Stimulated activated naive CD8-positive, alpha-beta T cell treated with anti-CD3 and anti-CD28 coated beads, Interleukin-15, amount 100 ng/mL, for 72 hours (primary cell): ENCODE measurements at places on chromosomes 16 and 17.

DNA sequence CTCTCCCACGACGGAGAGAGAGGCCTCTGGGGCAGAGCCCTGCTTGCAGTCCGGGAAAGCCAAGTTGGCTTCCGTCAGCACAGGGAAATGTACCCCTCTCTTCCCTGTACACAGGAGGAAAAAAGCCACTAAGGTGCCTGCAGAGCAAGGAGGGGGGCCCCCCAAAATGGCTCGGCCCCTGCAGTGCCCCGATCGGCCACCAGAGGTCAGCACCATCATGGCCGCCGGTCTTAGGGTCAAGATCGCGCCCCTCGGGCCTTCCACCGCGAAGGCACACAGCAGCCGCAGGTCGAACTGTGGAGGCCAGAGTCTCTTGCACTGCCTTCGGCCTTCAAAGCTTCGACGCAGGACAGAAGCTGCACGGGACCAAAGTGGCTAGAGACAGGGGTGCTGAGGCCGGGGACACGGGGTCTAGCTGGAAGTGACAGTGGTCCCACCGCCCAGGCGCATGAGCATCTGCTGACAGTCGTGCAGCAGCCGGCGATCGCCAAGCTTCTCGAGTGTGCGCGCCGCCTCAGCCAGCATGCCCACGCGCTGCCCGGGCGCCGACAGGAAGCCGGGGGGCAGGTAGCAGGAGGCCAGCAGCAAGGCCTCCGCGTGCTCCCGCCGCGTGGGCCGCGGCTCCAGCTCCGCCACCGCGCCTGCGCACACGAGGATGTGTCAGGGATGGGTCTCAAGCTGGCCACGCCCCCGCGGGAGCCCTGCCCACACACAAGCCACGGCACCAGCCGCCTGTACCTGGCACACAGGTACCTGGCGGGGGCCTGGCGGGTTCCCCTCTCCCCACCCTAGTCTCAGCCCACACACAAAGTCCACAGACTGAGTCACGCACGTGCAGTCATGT, 24.4 kb downstream of the SREBF1 start:
- DNase-seq, result peak; percentile 74

DNA sequence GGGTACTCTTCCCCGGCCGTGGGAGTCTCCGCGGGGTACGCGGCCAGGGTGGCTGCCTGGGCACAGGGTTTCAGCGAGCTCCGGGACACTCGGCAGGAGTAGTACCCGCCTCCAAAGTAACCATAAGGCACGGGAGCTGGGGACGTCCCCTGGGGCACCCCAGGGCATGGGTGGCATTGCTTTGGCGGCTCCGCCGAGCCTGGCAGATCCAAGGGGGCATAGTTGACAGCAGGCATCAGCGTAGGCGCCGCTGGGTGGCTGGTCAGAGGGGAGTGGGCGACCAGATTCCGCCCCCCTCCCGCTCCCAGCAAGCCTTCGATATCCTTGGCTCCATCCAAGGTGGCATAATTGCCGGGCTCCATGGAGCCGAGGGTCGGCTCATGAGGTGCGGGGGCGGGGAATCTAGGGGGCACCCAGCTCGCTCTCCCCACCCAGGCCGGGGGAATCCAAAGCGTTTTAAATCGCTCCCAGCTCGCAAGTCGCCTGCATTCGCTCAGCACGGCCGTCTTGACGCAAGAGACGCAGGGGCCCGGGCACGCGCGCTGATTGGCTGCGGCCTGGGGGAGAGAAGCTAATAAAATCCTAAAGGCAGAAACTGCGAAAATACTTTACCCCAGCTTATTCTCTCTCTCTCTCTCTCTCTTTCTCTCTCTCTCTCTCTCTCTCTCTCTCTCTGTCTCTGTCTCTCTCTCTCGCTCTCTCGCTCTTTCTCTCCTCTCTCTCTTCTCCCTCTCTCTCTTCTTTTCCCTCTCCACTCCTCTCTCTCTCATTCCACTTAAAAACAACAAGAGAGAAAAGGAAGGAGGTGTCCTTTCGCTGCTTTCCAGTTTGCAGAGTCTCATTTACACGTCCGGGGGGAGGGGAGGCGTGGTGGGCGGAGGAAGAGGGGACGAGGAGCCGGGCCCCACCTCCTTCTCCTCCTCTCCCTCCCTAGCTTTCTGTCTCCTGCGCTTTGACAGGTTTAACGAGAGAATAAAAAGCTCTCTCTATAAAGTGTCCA, at the start of gene HOXB13:
HOXB13 (minus strand) TSS at position 519 of the 1,000 bp plus-strand sequence; CDS start at position 362, 157 bp downstream.
- DNase-seq, result no peak

DNA sequence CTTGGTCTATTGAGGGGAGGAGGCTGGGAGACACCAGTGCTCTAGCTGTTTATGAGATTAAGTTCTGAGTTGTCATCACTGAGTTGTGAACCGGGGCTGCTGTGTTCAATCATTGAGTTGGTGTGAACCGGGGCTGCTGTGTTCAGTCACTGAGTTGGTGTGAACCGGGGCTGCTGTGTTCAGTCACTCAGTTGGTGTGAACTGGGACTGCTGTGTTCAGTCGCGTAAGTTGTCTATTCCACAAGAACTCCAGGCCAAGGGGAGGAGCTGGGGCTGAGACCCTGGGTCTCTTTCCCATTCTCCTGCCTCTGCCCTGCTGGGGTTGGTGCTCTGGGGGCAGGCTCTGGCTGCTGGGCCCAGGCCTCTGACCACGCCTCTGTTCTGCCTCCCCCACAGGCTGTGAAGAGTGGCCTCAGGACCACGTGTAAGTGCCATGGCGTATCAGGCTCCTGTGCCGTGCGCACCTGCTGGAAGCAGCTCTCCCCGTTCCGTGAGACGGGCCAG, 24.5 kb downstream of the WNT9B start:
- DNase-seq, result no peak

DNA sequence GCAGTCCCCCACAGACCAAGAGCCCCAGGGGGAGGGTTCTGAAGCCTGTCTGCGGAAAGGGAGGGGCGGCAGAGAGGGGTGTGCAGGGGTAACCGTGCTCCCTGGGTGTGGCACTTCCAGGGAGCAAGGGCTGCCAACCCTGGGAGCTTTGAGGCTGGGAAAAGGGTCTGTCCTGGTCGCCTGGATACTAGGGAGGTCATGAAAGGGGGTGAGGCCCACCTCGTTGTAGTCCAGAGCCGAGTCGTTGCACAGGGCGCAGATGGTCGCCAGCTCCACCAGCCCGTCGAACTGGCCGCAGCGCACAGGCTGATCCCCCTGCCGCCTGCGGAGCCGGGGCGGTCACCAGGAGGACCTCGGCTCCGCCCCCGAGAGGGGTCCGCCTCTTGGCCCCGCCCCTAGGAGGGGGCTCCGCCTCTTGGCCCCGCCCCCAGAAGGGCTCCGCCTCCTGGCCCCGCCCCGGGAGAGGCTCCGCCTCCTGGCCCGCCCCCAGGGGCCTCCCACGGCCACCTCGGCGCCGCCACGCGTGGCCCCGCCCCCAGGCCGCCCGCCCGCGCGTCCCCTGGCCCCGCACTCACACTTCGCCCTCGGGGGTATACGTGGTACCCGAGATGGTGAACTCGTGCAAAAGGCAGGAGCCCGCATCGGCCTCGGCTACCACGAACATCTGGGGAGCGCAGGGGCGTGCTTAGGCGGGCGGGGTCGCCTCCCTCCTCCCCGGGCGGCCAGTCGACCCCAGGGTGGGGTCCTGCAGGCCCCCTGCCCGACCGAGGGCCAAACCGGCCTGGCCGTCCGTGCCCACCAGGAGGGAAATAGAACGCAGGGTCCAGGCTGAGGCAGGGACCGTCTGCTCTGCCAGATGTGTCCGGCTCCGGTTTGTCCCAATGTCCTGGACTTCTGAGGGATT, 19.5 kb downstream of the ATP2A3 start:
- peak; percentile 44 for DNase-seq

- DNase-seq, result no peak
Observed at GRCh38 chr16:253833-254232, 19.2 kb downstream of the FAM234A start.

DNA sequence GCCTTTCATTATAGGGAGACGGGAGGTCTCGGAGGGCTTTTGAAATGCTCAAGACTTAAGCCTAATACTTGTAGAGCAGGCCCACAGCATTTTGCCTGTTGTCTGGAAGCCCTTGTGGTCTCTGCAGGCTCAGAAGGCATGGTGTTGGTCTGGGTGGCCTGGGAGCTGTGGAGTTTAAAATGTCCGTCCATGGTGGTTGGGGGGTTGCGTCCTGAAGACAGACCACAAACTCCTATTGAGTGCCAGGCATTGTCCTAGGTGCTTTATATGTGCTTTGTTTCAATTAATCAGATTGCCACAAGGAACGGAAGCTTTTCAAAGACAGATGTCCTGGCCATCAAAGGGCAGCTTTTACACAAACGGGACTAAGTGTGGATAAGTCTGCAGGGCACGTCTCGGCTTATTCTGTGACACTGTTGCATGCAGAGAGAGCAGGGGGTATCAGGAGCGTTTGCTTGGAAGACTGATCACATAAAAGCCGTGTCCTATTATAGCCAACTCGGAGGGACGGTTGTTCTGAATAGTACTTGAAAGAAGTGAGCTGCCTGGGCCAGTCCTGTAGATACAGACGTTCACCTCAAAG, 7.8 kb downstream of the NTN1 start:
- no peak for DNase-seq

DNA sequence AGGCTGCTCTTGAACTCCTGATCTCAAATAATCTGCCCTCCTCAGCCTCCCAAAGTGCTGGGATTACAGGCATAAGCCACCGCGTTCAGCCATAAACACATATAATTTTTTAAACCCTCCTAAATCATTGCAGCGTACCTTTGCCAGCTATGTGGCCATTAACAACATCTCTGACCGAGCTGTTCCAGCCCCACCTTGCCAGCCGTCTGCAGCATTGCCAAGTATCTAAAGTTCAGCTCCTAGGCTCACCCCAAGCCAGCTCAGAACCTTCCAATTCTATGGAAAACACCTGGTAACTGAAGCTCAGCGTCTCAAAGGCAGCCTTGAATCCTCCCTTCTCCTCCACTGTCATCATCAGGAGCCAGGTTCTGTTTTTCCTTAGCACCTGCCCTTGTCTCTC, 5.1 kb upstream of the MEIOB start:
- DNase-seq, result no peak

DNA sequence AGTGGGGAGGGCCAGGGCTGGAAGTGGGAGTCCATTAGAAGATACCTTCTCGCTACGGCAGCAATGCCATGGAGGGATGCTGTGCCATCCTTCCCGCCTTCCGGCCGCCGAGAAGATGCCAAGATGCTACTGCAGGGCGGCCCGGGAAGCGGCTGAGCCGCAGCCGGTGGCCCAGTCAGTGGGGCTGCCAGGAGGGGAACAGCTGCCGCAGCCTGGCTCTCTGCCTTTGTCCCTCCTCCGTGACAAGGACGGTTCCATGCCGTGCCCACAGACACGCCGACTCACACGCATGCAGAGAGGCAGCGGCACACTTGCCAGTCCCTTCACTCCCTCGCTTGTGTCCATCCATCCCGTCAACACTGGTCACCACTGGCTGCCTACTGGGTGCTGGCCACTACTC, 20.2 kb upstream of the NCBP3 start:
- no peak for DNase-seq

GRCh38 chr16:50683689-50684374, 2.7 kb upstream of the SNX20 start:
- peak; percentile 76 for DNase-seq
